Sigmoid colon (tissue), 7 donors: ENCODE measurements at places on chromosomes 7 and 10. TPM values are rescaled to one million over a fixed set of nuclear protein-coding genes. Genes with fewer than 3 reads are reported as not detected.

DNA sequence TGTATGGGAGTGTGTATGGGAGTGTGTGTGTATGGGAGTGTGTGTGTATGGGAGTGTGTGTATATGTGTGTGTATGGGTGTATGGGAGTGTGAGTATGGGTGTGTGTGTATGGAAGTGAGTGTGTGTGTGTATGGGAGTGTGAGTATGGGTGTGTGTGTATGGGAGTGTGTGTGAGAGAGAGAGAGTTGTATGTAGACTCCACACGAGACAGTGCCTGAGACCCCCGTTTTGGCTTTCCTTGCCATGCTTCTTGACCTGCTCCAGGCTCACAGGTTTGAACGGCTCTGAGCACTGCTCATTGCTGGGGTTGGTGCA is 49.7 kb downstream of the COL17A1 start:
- H3K36me3 ChIP-seq = no peaks in the 10 kb centered on the region
- no peaks in the 10 kb centered on the region for H3K4me1 ChIP-seq
- H3K27ac ChIP-seq = no peak overlapping the region
- DNase-seq = no peak
- no peaks in the 10 kb centered on the region for H3K27me3 ChIP-seq

DNA sequence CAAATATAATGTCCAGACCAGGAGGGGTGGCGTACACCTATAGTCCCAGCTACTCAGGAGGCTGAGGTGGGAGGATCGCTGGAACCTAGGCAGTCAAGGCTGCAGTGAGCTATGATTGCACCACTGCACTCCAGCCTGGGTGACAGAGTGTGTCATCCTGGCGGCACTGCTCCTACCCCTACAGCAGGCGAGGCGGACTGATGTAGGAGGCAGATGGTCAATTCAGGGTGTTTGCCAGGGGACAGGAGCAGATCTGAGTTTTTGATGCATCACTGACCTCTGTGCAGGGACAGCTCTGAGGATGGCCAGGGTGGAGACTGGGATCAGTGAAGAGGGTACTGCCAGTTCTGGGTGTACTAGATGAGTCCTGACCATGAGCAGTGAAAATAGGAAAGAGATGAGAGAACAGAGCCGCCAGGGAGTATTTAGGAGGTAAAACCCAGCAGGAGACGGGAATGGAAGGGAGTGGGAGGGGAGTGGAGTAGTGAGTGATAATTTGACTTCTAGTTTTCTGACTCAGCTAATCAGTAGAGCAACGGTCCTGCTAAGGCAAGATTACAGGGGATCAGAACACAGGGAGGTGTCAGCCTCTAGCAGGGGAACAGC is 75.3 kb downstream of the HIP1 start:
- H3K27ac ChIP-seq = no peak overlapping the region
- H3K36me3 ChIP-seq = no peaks in the 10 kb centered on the region
- no peaks in the 10 kb centered on the region for H3K27me3 ChIP-seq
- H3K4me1 ChIP-seq = no peaks in the 10 kb centered on the region

NUP42 gene
- 47.9 TPM for total RNA-seq

PTTG1IP2 gene
- not detected for total RNA-seq

DNA sequence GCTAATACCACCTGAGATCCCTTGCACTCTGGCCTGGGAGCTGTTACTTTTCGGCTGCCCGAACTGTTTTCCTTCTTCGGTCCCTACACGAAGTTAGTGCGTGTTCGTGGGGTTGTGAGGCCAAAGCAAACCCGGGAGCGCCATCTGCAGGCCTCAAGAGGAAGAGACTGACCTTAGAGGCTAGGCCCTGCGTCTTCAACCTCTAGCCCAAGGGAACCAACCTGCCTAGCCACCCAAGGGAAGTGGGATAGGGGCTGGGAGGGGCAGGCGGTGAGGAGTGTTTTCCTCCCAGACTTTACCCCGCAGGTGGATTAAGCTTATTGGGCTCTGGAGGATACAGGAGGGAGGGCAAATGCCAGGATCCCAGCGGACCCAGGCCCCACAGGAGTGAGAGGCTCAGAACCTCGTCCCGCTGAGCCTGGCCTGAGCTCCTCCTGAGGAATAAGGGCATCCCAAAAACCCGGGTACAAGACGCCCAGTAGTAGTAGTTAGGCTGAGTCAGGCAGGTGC is 1.7 kb upstream of the PAX2 start:
- DNase-seq = peak; percentile 68
- H3K27me3 ChIP-seq = peaks cover 100% of the 10 kb centered on the region
- no peak overlapping the region for H3K4me3 ChIP-seq
- no peaks in the 10 kb centered on the region for H3K36me3 ChIP-seq

GRCh38 chr10:128287921-128288320 is 161.7 kb upstream of the MKI67 start:
- no peak overlapping the region for H3K27ac ChIP-seq
- no peaks in the 10 kb centered on the region for H3K4me1 ChIP-seq
- no peak for DNase-seq
- no peaks in the 10 kb centered on the region for H3K36me3 ChIP-seq

- H3K27ac ChIP-seq = no peak overlapping the region
- no peaks in the 10 kb centered on the region for H3K27me3 ChIP-seq
- H3K4me3 ChIP-seq = no peak overlapping the region
- no peak for DNase-seq
These were observed 198.1 kb upstream of the KLF14 start for GRCh38 chr7:130932088-130932487.

ANKRD61 gene
- total RNA-seq = not detected

- no peak overlapping the region for H3K27ac ChIP-seq
- no peaks in the 10 kb centered on the region for H3K36me3 ChIP-seq
- no peaks in the 10 kb centered on the region for H3K4me1 ChIP-seq
- H3K4me3 ChIP-seq = no peak overlapping the region
These were observed 220.4 kb downstream of the TMEM178B start for GRCh38 chr7:141294143-141294829.

LRMDA gene
- 10.7 TPM for total RNA-seq

- H3K27me3 ChIP-seq = no peaks in the 10 kb centered on the region
- DNase-seq = no peak
- peaks cover 34% of the 10 kb centered on the region for H3K4me1 ChIP-seq
- H3K36me3 ChIP-seq = no peaks in the 10 kb centered on the region
These were observed 278.9 kb downstream of the HPSE2 start for GRCh38 chr10:98956576-98957260.

- DNase-seq = no peak
- H3K36me3 ChIP-seq = no peaks in the 10 kb centered on the region
- no peaks in the 10 kb centered on the region for H3K4me1 ChIP-seq
- H3K4me3 ChIP-seq = no peak overlapping the region
- no peaks in the 10 kb centered on the region for H3K27me3 ChIP-seq
These were observed 116.9 kb downstream of the CPEB3 start for GRCh38 chr10:92173996-92174395.

GRCh38 chr10:108771106-108771505 is 1152.2 kb downstream of the XPNPEP1 start:
- no peaks in the 10 kb centered on the region for H3K4me1 ChIP-seq
- no peak for DNase-seq
- H3K27me3 ChIP-seq = no peaks in the 10 kb centered on the region

GRCh38 chr10:129035052-129035827 is 431.8 kb upstream of the MGMT start:
- H3K27me3 ChIP-seq = peaks cover 37% of the 10 kb centered on the region
- no peak for DNase-seq
- peaks cover 5% of the 10 kb centered on the region for H3K4me1 ChIP-seq
- no peaks in the 10 kb centered on the region for H3K36me3 ChIP-seq
- no peak overlapping the region for H3K4me3 ChIP-seq

GNAI1 gene
- 98.9 TPM for total RNA-seq

GRCh38 chr10:120727001-120727400 is 124.2 kb upstream of the WDR11 start:
- no peaks in the 10 kb centered on the region for H3K27me3 ChIP-seq
- H3K27ac ChIP-seq = no peak overlapping the region
- DNase-seq = no peak
- no peaks in the 10 kb centered on the region for H3K4me1 ChIP-seq
- H3K36me3 ChIP-seq = no peaks in the 10 kb centered on the region
- H3K4me3 ChIP-seq = no peak overlapping the region

DNA sequence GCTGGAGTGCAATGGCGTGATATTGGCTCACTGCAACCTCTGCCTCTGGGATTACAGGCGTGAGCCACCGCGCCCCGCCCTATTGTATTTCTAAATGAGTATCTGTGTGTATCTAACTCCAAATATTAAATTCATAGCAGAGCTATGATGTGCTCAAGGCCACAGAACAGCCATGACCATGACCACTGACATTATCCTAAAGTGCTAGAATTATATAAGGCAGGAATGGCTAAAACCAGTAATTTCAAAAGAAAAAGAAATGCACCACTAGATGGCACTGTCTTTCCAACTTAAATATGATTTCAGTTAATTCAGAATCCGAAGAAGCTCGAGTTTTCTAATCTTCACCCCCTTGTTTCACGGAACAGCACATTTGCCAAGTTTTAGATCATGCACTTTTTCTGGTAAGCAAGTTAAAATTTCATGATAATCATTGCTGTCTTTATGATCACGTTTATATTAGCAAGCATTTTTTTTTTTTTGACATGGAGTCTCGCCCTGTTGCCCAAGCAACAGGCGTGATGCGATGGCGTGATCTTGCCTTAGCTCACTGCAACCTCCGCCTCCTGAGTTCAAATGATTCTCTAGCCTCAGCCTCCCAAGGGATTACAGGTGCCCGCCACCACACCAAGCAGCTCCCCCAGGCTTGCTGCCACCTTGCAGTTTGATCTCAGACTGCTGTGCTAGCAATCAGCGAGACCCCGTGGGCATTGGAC is 65.3 kb downstream of the OR13A1 start:
- no peaks in the 10 kb centered on the region for H3K36me3 ChIP-seq
- no peak for DNase-seq
- H3K4me3 ChIP-seq = peak overlapping the region; percentile 23
- H3K27ac ChIP-seq = no peak overlapping the region

GRCh38 chr10:117750616-117751015 is 208.1 kb downstream of the EMX2 start:
- H3K36me3 ChIP-seq = no peaks in the 10 kb centered on the region
- no peak overlapping the region for H3K27ac ChIP-seq
- no peaks in the 10 kb centered on the region for H3K4me1 ChIP-seq
- no peak overlapping the region for H3K4me3 ChIP-seq

HOXA4 gene
- 2.0 TPM for total RNA-seq

- peak overlapping the region; percentile 46 for H3K27ac ChIP-seq
- no peak overlapping the region for H3K4me3 ChIP-seq
- DNase-seq = peak; percentile 84
- peaks cover 4% of the 10 kb centered on the region for H3K4me1 ChIP-seq
- no peaks in the 10 kb centered on the region for H3K27me3 ChIP-seq
These were observed 65.4 kb downstream of the TACC2 start for GRCh38 chr10:122054048-122055025.

GRCh38 chr7:93053949-93054943 is 63.5 kb downstream of the SAMD9 start:
- no peaks in the 10 kb centered on the region for H3K4me1 ChIP-seq
- H3K27me3 ChIP-seq = no peaks in the 10 kb centered on the region
- DNase-seq = no peak

DNA sequence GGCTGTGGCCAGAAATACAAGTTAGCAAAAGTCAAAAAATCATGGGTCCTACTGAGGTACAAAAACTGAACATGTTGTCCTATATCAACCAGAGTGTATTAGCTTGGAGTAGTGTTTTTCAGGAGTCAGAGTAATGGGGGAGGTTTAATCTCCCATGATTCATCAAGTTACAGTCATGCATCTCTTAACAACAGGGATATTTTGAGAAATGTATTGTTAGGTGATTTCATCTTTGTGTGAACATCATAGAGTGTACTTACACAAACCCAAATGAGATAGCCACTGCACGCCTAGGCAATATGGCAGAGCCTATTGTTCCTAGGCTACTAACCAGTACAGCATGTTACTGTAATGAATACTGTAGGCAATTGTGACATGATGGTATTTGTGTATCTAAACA is 14.9 kb upstream of the TES start:
- H3K4me1 ChIP-seq = no peaks in the 10 kb centered on the region
- no peak overlapping the region for H3K27ac ChIP-seq
- no peaks in the 10 kb centered on the region for H3K27me3 ChIP-seq
- DNase-seq = no peak

DNA sequence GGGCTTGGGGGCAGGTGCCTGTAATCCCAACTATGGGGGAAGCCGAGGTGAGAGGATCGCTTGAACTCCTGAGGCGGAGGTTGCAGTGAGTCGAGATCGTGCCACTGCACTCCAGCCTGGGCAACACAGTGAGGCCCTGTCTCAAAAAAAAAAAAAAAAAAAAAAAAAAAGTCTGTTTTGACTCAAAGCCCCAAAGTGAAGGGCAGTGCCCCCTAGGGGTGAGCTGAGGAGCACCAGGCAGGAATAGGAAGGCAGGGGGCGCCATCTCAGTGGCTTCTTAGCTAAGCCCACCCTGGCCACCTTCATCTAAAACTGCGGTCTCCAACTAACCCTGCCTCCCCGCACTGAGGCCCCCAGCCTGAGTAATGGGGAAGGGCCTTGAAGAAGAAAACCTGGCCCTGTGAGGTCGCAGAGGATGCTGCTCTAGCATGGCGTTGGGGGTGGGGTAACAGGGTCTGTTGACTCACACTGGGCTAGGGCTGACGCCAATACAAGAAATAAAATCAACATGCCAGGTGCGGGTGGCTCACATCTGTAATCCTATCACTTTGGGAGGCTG is 9.8 kb downstream of the PODXL start:
- peak; percentile 57 for DNase-seq
- H3K4me3 ChIP-seq = no peak overlapping the region

- H3K27me3 ChIP-seq = no peaks in the 10 kb centered on the region
- no peaks in the 10 kb centered on the region for H3K36me3 ChIP-seq
- no peak for DNase-seq
- peak overlapping the region; percentile 90 for H3K4me3 ChIP-seq
These were observed 506 bp upstream of the GNAI1 start for GRCh38 chr7:80134115-80134535.

GRCh38 chr7:7773334-7774309 is 55.2 kb upstream of the RPA3 start:
- H3K36me3 ChIP-seq = no peaks in the 10 kb centered on the region
- no peaks in the 10 kb centered on the region for H3K27me3 ChIP-seq
- peaks cover 3% of the 10 kb centered on the region for H3K4me1 ChIP-seq
- H3K4me3 ChIP-seq = no peak overlapping the region
- H3K27ac ChIP-seq = no peak overlapping the region

TPST1 gene
- 24.7 TPM for total RNA-seq

- no peak overlapping the region for H3K4me3 ChIP-seq
- H3K27ac ChIP-seq = peak overlapping the region; percentile 93
- DNase-seq = no peak
- no peaks in the 10 kb centered on the region for H3K27me3 ChIP-seq
- H3K4me1 ChIP-seq = peaks cover 51% of the 10 kb centered on the region
These were observed 39.4 kb upstream of the PHF14 start for GRCh38 chr7:10934292-10934691.

DNA sequence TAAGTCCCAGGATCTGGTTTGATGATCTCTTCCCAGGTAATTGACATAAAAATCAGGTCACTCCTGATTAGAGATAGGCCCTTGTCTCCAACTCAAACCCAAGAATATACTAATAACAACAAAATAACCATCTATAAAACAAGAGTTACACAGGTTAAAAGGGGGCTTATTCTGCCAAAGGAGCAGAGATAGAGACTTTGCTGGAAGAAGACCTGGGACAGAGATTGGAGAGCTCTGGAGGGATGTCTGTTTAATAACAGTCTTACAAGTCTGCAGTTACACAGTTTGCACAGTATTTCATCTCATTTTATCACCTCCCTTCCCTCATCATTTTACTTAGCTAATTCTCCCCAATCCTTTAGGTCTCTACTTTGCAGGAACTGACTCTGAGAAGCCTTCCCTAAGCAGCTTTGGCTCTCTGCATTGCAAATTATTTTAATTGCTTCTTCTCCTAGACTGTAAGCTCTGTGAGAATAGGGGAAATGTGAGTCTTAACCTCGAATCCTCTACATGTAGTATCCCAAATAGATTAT is 3.7 kb upstream of the ZNF438 start:
- no peak overlapping the region for H3K4me3 ChIP-seq
- no peak for DNase-seq
- no peaks in the 10 kb centered on the region for H3K4me1 ChIP-seq
- H3K27ac ChIP-seq = no peak overlapping the region
- no peaks in the 10 kb centered on the region for H3K36me3 ChIP-seq

ARMH3 gene
- total RNA-seq = 23.2 TPM
